ENCODE measurements at places on chromosomes 16 and 17.

DNA sequence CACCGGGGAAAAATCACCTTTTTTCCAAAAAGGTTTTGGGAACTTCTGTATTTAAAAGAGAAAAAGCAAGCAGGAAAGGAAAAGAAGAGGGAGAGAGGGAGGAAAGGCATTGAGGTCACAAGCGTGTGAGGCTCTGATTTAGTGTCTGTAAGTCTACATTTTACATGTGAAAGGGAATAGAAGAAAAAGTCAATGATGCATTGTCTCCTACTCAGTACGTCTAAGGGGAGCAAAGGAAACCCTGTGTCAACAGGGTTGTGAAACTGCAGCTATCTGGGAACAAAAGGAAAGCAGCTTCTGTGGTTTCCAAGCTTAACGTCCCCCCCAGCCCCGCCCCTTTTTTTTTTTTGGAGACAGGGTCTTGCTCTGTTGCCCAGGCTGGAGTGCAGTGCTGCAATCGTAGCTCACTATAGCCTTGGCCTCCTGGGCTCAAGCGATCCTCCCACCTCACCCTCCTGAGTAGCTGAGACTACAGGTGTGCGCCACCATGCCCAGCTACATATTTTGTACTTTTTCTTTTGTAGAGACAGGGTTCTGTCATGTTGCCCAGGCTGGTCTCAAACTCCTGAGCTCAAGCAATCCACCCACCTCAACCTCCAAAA lies 1.8 kb upstream of the CDC42EP4 start:
- DNase-seq: no peak

DNA sequence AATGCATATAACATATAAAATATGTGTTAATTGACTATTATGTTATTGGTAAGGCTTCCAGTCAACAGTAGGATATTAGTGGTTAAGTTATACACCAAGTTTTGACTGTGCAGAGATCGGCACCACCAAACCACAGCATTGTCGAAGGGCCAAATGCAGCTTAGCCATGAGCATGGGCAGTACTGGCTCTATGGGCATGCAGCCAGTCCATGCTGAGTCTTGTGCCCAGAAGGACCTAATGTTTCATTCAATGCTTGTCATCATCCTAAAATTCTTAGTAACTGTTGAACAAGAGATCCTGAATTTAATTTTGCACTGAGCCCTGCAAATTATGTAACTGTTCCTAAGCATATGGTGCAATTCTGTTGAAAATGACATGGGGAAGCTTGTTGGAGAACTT lies 233.4 kb upstream of the HS3ST3A1 start:
- no peak for DNase-seq

DNA sequence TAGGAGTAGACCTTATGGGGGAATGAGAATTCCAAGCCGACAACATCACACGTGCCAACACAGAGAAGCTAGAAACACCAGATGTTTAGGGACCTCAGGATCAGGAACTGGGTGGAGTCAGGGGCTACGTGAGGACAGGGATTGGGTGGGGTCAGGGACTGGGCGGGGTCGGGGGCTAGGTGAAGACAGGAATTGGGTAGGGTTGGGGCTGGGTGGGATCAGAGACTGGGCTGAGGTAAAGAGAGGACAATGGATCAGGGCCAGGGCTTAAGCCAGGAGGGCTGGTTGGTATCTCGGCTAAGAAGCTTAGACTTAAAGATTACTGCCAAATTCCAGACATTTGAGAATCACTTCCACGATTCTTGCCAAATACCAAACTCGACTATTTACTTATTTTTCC lies 11.6 kb downstream of the TEKT5 start:
- no peak for DNase-seq

DNA sequence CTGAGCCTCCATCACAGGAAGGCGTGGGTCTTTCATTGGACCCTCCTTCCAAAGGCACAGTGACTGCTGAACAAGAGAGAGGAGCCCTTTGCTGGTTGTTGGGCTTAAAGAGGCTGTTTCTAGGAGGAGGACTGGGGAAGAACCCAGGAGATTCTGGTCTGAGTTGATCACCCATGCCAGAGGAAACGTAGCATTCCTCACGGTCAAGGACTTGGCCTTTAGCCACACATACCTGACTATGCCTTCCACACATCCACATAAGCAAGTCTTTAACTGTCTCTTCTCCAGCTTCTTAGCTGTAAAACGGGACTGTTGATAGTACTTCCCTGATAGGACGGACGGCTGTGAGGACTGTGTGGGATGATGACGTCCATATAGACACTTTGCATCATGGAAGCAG lies 149.8 kb upstream of the IRX3 start:
- DNase-seq: no peak

DNA sequence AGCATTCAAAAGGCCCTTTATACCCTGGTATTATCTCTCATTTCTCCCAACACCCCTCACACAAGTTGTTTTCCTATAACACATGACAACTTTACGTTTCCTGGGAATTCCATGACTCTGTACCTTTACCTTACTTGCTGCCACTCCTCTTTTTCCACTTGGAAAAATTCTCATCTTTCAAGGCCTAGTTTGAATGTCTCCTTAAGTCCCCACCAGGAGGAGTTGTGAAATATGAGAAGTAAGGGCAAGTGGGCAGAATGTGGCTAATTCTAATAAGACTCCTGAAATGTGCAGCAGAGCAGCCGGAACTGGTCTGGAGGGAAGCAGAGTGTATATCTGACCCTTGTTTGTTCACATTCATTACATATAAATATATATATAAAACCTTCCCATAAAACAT lies 39.7 kb downstream of the BRCA1 start:
- DNase-seq: no peak

DNA sequence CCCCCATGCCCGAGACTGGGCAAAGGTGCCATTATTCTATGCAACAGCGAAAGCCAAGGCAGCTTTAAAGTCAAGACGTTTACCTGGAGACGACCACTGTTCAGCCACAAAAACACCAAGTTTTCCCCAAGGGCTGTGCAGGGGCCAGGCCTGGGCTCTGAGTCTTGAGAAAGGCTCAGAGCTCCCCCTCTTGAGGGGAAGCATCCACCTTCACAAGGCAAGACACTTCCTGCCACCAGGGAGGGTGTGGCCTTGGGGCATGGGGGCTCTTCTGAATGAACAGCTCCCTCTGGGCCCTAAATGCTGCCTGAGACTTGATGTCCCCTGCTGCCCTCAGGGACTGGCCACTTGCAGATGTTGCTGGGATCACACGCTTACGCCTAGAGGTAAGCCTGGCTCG lies 26.5 kb downstream of the PDIA2 start:
- no peak for DNase-seq

DNA sequence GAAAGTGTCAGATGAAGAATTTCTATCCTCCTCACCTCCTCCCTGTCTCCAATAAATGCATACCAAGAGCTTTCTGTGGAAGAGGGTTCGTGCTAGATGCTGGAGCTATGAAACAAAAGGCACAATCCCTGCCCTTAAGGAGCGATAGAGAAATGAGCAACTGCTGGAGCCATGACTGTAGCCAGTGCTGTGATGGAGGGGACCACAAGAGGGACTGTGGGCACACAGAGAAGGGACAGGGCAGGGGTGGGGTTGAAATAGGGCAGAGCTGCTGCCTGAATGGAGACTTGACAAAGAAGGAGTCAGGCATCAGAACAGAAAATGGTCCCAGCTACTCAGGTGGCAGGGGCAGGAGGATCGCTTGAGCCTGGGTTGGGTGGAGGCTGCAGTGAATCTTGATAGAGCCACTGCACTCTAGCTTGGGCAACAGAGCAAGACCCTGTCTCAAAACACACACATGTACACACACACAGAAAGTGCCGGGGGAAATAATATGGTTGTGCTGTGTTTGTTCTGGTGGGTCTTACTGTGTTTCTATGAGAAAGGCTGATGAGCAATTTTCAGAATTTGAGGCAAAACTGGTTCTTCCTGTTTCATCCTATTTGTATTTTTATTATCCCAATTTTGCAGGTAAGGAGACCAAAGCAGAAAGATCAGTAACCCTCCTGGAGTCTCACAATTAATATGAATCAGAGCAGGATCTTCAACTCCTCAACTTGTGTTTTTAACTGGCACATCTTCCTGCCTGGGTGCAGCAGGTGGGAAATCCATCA lies 16.5 kb downstream of the TMEM98 start:
- no peak for DNase-seq

GRCh38 chr17:70271200-70271599 lies 101.9 kb downstream of the KCNJ2 start:
- DNase-seq: no peak

GRCh38 chr17:2275722-2276121 lies 27.9 kb downstream of the SMG6 start:
- DNase-seq: no peak

- peak; percentile 91 for DNase-seq
Measured at GRCh38 chr16:4328046-4328781, 12.3 kb downstream of the GLIS2 start.
